Stimulated activated CD8-positive, alpha-beta memory T cell treated with anti-CD3 and anti-CD28 coated beads, Interleukin-4, amount 100 ng/mL, for 24 hours (primary cell): ENCODE measurements at places on chromosomes 5 and 9.

- no peak for DNase-seq
These were observed 356.4 kb upstream of the ACTBL2 start for GRCh38 chr5:57839025-57839424.

GRCh38 chr9:35954942-35955546 is 2.9 kb downstream of the OR2S2 start:
- DNase-seq = no peak

DNA sequence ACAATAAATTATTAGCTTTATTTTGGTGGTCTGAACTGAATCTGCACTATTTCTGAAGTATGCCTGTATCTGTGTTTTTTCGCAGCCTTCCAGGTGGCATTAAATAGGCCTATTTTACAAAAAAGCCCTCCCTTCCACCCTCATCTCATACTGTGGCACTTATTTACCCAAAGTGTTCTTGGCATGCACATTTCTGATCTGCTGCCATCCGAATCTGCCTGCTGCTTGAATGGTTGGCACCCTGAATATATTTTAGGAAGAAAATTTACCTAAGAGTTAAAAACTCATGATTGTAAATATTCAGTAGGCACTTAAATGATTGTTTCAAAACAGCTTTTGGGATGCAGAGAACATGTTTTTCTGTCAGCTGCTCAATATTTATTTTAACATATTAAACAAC is 150.1 kb downstream of the SLC28A3 start:
- no peak for DNase-seq

- no peak for DNase-seq
These were observed 65.2 kb downstream of the ZSWIM6 start for GRCh38 chr5:61397238-61397637.

- DNase-seq = no peak
These were observed 59.3 kb downstream of the CAST start for GRCh38 chr5:96721351-96721977.

DNA sequence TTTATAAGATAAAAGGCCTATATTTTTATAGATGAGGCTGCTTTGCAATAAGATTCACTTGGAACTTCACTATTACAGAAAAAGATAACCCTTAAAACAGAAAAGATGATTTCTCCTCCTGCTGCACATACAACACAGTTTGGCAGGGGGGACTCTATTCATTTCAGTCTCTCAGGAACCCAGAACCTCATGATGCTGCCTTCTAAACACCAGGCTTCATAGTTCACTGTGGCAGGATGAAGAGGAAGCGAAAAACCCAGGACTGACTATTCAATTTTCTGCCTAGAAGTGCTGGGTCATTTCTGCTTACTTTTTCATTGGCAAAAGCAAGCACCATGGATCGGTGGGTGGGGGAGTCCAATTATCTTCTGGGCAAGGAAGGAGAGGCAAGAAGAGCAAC is 179.5 kb downstream of the NTRK2 start:
- no peak for DNase-seq

- no peak for DNase-seq
These were observed 5.3 kb downstream of the NSA2 start for GRCh38 chr5:74772359-74772758.

DNA sequence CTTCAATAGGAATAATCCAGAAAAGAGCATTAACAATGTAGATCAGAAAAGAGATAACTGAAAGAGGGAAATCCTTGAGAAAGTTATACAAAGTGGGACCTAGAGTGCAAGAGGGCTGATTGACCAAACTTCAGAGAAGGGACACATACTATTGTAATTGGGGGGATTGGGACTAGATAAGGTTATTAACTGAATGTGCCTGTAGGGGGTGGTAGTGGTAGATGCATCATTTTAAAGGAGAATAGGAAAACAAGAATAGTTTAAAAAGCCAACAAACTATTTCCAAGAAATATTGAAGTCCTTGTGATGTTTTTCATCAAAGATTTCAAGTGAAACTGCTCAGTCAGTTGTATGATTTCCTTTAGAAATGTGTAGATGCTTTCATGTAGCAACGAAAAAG is 468.5 kb downstream of the TAF11L14 start:
- no peak for DNase-seq

GRCh38 chr9:123450098-123450770 is 94.2 kb downstream of the CRB2 start:
- DNase-seq = no peak

GRCh38 chr5:14383923-14384322 is 197.7 kb upstream of the OTULINL start:
- no peak for DNase-seq

DNA sequence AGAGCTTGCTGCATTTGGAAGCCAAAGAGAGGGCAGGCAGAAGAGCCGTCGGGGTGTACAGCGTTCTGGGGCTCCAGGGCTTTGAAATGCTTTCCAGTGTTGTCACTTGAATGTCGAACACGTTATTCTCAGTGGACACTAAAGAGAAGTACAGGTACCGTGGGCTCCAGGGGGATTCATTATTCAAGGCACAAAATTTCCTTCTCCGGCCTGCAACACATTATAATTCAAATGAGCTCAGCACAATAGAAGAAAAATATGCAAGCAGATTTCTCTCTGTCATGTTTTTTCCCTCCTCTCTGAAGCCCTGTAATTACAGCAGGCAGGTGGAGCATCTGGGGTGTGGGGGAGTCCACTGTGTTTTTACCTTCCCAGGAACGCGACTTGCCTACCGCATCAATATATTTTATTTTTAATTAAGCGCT is 293.1 kb downstream of the ZSWIM6 start:
- no peak for DNase-seq

DNA sequence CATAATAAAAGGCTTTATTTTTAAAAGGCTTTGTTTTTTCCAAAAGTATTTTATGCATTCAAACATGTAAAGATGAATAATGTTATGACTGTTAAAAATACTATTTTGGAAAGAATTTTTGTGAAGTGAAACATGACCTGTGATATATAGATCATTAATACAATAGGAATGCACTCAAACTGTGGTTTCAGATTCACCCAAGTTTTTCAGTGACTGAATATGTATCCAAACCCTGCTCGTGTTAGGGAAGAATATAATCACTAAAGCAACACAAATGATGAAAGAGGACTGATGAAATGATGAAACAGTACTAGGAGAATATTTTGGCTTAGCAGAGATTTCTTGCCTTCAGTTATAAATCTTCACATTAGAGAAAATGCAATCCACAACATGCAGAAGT is 278.0 kb downstream of the ADAMTS6 start:
- DNase-seq = no peak

DNA sequence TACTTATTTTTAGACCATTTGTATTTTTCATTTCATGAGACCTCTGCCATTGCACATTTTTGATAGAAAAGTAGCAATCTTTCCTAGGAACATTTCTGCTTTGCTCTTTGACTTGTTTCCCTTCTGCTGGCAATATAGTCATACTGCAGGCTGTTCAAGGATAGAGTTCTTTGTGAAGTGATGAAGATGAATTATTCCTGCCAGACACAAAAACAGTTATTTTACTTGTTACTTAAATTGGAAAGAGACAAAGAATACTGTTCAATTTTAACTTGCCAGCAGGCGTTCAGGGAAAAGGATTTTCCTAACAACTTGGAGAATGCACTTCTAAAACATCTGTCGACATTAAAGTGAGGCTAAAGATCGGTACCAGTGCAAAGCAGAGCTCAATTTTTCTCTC is 251.7 kb upstream of the ACTBL2 start:
- no peak for DNase-seq

GRCh38 chr5:1448511-1449011 is 3.3 kb upstream of the SLC6A3 start:
- DNase-seq = no peak

- no peak for DNase-seq
These were observed 5.8 kb upstream of the CRHBP start for GRCh38 chr5:76947082-76947503.

GRCh38 chr9:115636596-115636995 is 517.0 kb upstream of the PAPPA start:
- DNase-seq = no peak

DNA sequence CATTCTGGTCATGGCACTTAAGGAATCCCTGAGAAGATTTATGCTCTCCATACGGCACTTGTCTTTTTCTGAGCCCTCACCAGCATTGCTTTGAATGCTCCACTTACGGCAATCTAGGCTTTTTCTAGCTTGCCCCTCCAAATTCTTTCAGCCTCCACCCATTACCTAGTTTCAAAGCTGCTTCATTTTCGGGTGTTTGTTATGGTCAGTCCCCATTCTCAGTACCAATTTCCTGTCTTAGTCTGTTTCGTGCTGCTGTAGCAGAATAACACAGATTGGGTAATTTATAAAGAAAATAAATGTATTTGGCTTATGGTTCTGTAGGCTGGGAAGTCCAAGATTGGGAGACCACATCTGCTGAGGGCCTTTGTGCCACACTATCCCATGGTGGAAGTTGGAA is 42.0 kb downstream of the ARHGEF28 start:
- no peak for DNase-seq

GRCh38 chr5:1391691-1392090 is 46.8 kb upstream of the CLPTM1L start:
- DNase-seq = no peak

DNA sequence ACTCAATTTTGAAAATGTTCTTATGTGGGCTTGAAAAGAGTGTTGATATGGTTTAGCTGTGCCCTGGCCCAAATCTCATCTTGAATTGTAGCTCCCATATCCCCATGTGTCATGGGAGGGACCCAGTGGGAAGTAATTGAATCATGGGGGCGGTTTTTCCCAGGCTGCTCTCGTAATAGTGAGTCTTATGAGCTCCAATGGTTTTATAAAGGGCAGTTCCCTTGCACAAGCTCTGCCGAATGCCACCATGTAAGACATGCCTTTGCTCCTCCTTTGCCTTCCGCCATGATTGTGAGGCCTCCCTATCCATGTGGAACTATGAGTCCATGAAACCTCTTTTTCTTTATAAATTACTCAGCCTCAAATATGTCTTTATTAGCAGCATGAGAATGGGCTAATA is 71.0 kb downstream of the USP20 start:
- no peak for DNase-seq

DNA sequence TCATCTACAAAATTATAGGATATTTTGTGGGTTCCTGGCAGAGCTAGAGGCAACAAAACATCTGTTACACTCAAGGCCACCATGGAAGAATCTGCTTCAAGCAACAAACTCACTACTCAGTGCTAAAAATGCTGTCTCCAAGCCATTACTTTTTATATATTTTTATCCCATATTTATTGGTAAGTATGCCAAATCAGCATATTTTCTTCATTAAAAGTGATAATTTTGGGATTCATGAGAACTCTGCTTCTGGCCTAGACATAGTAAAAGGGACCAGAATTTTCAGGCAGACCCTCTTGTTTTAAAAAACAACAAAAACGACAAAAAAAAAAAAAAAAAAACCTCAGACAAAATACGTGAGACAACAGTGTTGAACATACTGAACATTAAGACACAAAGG is 236.0 kb downstream of the EDIL3 start:
- DNase-seq = no peak

DNA sequence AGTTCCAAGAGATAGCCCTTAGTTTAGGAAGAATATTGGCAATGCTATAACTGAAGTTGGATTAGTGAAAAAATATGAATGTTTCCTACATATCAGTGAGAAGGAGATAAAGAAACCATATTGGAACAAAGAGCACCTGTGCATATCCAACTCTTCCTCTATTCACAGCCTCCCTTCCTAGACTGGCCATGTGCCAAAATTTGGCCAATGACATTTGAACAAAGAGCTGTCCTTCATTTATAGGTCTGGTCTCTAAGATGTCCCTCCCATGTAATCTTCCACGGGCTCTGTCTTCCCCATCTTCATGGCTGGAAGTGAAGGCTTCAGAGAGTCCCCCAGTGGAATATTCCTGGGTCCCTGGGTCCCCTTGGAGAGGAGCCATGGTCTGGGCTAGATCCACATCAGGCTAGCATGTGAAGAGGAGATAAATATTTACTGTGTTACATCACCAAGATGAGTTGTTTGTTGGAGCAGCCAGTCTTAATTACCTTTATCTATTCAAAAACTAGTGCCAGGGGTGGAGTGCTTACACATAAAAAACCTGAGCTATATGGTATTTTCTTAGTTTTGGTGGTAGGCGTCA is 190.0 kb upstream of the S1PR3 start:
- DNase-seq = no peak

DNA sequence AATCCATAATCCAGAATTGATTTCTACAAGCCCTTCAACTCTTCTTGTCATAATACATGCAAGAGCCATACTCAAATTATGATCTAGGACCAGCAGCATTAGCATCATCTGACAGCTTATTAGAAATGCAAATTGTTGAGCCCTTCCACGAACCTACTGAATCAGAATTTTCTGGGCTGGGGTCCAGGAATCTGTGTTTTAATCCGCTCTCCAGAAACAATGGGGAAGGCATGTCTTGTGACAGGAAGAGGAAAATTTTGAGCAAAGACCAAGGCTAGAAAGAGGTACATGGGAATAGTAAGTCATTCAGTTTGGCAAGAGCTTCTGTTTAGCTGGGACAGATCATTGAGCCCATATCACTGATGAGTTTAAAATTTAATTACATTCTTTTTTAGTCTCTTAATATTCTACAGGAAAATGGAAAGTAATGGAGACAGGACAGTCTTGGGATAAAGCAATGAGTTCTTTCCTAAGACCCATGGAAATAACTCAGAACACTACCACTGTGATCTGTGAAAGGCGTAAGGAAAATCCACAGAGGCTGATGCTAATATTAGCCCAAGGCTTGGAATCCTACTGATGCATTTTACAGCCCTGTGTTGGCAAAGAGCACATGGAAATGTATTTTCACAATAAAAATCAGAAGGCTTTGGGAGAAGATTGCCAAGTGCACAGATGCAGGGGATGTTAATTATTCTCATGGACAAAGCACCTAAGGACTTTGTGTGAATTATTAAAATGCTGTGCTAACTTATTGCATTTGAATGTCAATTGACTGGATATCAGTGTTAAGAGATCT is 73.7 kb upstream of the STK32A start:
- no peak for DNase-seq

- DNase-seq = no peak
These were observed 4.9 kb downstream of the PCDHGC5 start for GRCh38 chr5:141493500-141494422.

DNA sequence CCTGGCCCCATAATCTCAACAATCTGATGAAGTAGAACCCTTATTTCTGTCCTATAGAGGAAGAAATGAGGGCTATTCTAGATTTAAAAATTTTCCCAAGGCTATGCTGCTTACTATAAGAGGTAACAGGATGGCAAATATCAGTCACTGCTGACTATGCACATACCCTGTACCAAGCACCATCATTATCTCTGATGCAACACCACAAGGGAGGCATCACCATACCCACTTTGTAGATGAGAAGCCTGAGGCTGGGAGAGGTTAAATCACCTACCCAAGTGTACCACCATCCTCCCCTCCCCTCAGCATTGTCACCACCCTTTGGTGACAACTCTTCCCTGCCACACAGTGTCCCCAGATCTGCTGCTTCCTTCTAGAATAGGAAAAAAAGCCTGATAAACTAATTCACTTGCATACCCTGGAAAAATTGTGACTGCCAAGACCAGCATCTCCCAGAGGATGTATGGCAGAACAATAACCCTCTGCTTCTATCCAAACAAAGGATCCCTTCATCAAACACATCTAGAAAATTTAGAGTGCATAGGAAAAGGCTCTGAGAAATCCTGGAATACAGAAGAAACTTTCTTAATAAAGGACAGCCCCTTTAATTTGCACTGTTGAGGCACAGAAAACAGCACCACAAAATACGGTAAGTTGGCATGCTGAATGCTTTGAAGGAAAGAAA is 48.3 kb downstream of the PRRC1 start:
- DNase-seq = no peak

GRCh38 chr5:127892467-127893207 is 189.4 kb downstream of the CCDC192 start:
- DNase-seq = no peak
